ENCODE measurements at places on chromosomes 3 and 15. TPM values are rescaled to one million over a fixed set of nuclear protein-coding genes. Genes with fewer than 3 reads are reported as not detected.

GRCh38 chr3:50338965-50339364 is 1.7 kb downstream of the RASSF1 start:
- DNase-seq = no peak

GRCh38 chr3:151568184-151568583 is 107.3 kb upstream of the IGSF10 start:
- no peak for DNase-seq

- peak; percentile 48 for DNase-seq
Observed at GRCh38 chr3:112635674-112636073, 5.3 kb downstream of the CCDC80 start.

GRCh38 chr3:128107834-128108233 is 15.8 kb downstream of the RUVBL1 start:
- DNase-seq = no peak

GRCh38 chr3:106018102-106018501 is 149.3 kb upstream of the CBLB start:
- DNase-seq = no peak

GRCh38 chr15:80233581-80233980 is 18.4 kb downstream of the CTXND1 start:
- no peak for DNase-seq

DNA sequence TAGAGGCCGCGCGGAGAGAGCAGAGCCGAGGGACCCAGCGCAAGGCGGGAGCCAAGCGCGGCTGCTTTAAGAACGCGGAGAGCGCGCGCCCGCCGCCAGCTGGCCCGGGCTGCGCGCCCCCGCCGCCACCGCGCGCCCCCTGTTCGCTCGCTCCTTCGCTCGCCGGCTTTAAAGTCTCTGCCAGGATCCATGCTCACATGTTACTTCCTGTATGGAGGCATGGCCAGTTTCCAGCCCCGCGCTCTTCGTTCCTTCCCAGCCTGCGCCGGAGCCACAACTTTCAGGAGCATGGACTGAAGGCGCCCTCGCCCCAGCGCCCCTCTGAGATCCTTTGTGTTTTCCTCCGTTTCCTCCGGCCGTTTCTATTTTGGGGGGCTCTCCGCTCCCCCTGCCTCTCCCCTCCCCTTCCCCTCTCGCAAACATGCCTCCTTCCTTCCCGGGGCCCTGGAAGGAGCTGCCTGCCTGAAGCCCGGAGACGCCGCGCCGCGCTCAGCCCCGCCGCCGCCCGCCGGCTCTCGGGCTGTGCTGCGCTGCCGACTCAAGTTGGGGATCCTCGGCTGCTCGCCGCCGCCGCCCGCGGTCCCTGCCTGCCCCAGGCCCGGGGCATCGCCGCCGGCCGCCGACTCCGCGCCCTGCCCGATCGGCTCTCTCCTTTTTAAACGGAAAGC is at the start of gene PTPRG:
Gene PTPRG (plus strand): TSS at position 198 of the 668 bp plus-strand sequence. CDS start 717 bp downstream, outside the sequence.
- DNase-seq = peak; percentile 90

- DNase-seq = no peak
Observed at GRCh38 chr15:90367576-90367975, 15.5 kb downstream of the ZNF774 start.

GRCh38 chr3:64191822-64192221 is 33.4 kb downstream of the PRICKLE2 start:
- DNase-seq = no peak

DNA sequence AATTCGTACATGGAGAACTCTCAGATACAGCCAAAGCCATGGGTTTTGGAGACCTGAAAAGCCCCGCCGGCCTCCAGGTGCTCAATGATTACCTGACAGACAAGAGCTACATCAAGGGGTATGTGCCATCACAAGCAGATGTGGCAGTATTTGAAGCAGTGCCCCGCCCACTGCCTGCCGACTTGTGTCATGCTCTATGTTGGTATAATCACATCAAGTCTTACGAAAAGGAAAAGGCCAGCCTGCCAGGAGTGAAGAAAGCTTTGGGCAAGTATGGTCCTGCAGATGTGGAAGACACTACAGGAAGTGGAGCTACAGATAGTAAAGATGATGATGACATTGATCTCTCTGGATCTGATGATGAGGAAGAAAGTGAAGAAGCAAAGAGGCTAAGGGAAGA is 23.5 kb downstream of the MYO5A start:
- no peak for DNase-seq

DNA sequence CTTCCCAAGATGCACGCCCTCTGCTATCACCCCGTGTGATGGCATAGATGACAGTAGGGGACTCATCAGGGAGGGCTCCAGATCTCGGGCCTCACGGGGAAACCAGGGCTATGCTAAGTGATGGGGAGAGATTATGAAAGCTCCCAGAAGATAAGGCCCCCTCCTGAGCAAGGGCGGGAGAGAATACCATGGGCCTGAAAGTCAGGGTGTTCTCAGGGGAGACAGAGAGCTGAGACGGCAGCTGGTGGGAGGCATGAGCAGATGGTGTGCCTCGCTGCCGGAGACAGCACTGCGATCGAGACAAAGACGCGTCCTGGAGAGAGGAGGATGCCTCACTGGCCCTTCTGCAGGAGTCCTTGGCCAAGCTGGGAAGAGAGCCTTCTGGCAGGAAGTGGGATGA is 106.5 kb upstream of the ADPGK start:
- no peak for DNase-seq

DNA sequence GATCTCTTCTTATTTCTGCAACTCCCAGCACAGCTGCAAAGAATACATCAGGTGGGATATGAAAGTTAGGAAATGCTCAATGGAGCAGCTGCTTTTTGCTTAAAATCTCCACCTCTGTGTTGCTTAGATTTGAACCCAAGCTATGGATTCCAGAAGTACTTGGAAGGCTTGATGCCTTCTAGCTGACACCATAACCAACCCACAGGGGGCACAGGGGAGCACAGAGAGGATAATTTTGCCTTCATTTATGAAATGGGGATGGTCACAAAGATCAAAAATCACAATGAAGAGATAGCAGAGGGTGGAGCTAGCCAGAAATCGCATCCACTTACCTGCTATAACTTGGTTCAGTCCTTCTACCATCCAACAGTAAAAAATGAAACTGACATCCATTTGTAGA is 75.7 kb downstream of the DUT start:
- DNase-seq = no peak

DNA sequence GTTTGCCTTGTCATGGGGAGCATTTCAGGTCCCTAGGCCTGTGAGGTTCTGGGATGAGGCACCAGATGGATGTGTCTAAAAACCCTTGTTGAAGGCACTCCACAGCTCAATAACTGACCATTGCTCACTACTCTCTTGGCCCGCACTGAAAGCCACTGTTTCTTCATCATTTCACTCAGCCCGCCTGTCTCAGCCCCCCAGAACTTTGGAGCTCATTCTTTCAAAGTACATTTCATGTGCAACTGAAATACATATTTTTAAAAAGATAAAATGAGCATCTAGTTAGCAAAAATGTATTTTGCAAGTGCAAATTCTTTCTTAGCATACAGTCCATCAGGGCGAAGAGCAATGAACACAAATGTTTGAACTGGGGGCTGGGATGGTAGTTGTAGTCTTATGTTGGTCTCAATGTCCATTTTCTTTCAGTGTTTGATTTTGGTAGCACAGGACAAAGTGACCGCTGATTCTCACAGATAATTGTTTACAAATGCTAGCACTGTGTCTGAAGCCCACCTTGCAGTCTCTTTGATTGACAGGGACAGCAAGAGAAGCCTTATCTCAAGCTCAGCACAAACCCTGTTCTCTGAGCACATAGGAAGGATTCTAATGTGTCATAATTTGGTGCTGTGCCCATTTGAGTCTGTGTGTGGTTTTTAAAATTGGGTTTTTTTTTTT is 19.6 kb downstream of the HEMK1 start:
- no peak for DNase-seq

GRCh38 chr15:34953851-34954250 is 15.7 kb downstream of the AQR start:
- no peak for DNase-seq

DNA sequence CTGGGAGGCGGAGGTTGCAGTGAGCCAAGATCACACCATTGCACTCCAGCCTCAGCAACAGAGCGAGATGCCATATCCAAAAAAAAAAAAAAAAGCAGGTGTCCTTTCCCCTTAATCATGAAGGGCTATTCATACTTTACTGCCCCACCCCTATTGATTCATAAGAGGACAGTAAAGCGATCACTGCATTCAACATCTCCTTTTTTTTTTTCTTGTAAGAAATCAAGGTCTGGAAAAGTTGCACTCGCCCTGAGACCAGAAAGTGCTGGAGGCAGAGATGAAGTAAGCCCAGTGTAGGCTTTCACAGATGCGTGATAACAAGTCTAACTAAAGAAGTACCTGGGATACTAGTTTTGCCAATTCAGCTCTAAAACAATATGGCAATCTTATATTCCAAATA is 24.2 kb downstream of the B3GNT5 start:
- no peak for DNase-seq

- DNase-seq = no peak
Observed at GRCh38 chr3:115286529-115287197, 139.6 kb upstream of the ZBTB20 start.

GRCh38 chr15:35565901-35566300 is 19.9 kb upstream of the DPH6 start:
- no peak for DNase-seq

- DNase-seq = peak; percentile 56
Observed at GRCh38 chr3:42080453-42080872, 10.7 kb upstream of the TRAK1 start.

The C3orf49 gene
- total RNA-seq = not detected

The TRPM7 gene
- total RNA-seq = 33.6 TPM

The CPEB1 gene
- 4.8 TPM for total RNA-seq

The ACP3 gene
- 2.1 TPM for total RNA-seq

The APBA2 gene
- 3.4 TPM for total RNA-seq

The ROPN1 gene
- total RNA-seq = not detected

The OGG1 gene
- 37.6 TPM for total RNA-seq

Measured in mucosa of gallbladder (tissue), 1 donor.